ENCODE measurements at places on chromosomes 16 and 17. TPM values are rescaled to one million over a fixed set of nuclear protein-coding genes. Genes with fewer than 3 reads are reported as not detected.

LRRC37A gene
- 22.1 TPM for total RNA-seq

GRCh38 chr16:27499659-27500055, 50.1 kb downstream of the GTF3C1 start:
- H3K4me3 ChIP-seq: no peak overlapping the region
- H3K27ac ChIP-seq: no peak overlapping the region
- peaks cover 91% of the 10 kb centered on the region for H3K36me3 ChIP-seq
- DNase-seq: no peak
- no peaks in the 10 kb centered on the region for H3K4me1 ChIP-seq

DNA sequence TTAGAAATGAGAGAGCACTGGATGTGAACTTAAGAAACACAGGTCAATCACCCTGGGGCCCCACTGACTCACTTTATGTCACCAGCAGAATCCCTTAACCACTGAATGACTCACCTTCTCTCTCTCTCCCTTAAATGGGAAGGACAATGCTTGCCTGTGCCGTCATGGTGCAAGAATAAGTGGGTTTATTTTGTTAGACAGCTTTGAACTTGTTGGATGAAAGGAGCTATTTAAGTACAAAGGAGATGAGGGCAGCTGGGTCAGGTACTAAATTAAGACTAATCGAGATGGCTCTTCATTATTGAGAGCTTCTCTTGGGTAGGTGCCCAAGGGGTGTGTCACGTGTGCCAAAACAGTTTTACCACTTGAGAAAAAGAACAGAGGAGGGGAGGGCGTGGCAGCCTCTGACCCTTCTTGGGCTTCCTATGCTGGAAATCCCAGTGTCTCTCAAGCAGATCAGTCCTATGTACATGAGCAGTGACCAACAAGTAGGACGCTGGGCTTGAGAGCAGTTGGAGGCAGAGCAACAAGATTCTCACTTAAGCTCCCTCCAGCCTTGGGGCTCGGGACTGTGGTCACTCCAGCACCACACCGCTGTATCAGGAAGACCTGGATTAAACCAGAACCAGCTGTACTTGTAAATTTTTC, 6.7 kb upstream of the KRT31 start:
- no peak overlapping the region for H3K27ac ChIP-seq
- H3K27me3 ChIP-seq: peaks cover 2% of the 10 kb centered on the region

- H3K4me3 ChIP-seq: no peak overlapping the region
- H3K27ac ChIP-seq: no peak overlapping the region
- H3K36me3 ChIP-seq: peaks cover 67% of the 10 kb centered on the region
- no peaks in the 10 kb centered on the region for H3K4me1 ChIP-seq
- no peaks in the 10 kb centered on the region for H3K27me3 ChIP-seq
- DNase-seq: no peak
Observed at GRCh38 chr17:57975044-57975443, 13.0 kb downstream of the VEZF1 start.

DNA sequence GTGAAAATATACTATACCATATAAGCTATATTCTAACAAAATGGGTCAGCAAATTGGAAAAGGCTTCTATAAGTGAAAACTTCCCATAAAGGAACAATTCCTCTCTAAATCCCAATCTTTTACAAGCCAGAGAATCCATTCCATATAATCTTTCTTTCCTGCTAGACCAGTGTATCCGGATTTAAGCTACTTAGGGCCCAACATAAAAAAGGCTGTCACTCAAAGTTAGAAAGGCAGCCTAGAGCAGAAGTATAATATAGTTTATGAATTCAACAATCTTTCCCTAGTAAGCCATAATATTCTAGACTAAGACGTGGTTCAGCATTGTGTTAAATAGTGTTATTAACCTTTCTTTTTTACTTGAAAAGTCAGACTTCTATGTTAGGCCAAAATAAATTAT, 93.0 kb downstream of the SKAP1 start:
- no peaks in the 10 kb centered on the region for H3K4me1 ChIP-seq
- no peak overlapping the region for H3K27ac ChIP-seq
- H3K36me3 ChIP-seq: no peaks in the 10 kb centered on the region
- H3K27me3 ChIP-seq: no peaks in the 10 kb centered on the region

PRDM7 gene
- not detected for total RNA-seq

All from B cell (primary cell).